Stimulated activated CD4-positive, alpha-beta T cell treated with anti-CD3 and anti-CD28 coated beads, Interleukin-1b, Interleukin-23, amount 100 ng/mL, for 48 hours (primary cell): ENCODE measurements at places on chromosomes 1 and 21.
A peak's percentile ranks its signal among the peaks of the same experiment; 100 is the strongest.

DNA sequence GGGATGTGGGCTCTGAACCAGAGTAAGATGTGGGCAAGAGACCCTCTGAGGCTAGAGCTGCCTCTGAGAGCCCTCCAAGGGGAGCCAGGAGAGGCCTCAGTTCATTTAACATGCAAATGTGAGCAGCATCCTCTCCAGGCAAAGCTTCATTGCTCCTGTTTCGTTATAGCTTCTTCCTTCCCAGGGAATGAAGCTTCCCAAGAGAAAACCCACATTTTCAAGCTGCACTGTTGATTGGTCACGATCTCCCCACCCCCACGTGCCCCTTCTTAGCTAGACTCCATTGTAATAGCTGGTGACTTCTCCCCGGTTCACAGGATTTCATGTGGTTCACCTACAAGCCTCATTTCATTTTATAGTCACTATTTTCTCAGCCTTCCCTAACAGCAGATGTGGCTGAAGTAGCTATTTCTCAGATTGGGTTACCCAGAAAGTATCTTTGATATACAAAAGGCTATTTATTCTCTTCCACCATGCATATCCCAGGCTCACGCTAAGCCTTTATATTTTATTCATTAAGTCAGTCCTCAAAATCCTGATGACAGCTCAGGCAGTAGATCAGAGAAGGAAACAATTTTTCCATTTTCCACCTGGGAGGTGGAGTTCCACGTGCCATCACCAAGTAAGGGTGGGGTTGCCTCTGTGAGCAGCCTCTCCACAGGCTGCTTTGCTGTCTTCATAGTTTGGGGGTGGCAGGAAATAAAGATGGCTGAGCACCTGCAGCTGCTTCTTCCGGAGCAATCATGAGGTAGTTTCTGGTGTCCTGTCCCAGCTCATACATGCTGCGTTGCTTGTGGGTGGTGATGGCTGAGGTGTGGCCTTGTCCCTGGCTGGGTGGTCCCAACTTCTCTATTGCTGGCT, 178.3 kb upstream of the RAB4A start:
- DNase-seq = no peak

- no peak for DNase-seq
These were observed 47.3 kb downstream of the EIF4G3 start for GRCh38 chr1:21129407-21129806.

DNA sequence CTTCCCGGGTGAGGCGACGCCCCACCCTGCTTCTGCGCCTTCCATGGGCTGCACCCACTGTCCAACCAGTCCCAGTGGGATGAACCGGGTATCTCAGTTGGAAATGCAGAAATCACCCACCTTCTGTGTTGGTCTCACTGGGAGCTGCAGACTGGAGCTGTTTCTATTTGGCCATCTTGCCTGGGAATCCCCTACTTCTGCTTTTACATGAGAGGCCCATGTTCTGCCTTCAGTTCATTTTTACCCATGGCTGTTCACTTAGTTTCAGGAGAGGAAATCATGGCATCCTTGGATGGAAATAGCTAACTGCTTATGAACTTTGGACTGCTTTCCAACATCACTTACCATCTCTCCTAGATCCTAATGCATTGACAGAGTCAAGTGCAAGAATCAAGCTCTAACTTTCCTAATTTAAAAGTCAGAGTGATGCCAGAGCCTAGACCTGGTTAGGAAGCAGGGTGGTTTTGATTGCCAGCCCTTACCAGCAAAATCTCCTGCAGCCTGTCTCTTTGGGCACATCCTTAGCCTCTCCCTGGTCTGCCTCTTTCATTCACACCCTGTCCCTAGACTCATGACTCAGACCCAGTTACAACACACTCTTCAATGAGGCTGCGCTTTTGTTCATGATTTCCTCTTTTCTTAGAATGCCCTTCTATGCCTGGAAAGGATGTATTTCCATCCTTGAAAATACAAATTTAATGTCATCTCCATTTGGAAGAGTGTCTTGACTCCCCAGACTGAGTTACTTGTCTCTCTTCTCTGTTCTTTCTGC, 137.2 kb downstream of the KCTD3 start:
- DNase-seq = no peak

GRCh38 chr1:161728376-161729226, 7.3 kb downstream of the FCRLB start:
- no peak for DNase-seq

GRCh38 chr1:221794079-221794670, 52.3 kb upstream of the DUSP10 start:
- DNase-seq = peak; percentile 36

DNA sequence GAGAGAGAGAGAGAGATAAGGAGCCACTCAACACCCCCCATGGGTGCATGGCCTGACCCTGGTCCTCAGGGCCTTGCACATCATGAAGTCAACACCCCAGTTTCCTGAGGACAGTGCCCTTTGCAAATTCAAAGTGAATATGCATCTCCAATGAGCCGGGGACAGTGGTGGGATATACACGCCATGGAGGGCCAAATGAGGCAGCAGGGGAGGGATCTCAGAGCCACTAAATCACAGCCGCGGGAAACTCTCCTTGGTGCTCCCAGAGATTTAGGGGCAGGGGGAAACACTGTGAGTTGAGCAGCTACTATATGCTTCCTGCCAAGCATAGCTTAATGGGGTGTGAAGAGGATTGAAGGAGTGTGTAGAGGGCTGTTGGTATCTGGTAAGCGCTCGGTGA, 35.5 kb downstream of the MATN1 start:
- no peak for DNase-seq

DNA sequence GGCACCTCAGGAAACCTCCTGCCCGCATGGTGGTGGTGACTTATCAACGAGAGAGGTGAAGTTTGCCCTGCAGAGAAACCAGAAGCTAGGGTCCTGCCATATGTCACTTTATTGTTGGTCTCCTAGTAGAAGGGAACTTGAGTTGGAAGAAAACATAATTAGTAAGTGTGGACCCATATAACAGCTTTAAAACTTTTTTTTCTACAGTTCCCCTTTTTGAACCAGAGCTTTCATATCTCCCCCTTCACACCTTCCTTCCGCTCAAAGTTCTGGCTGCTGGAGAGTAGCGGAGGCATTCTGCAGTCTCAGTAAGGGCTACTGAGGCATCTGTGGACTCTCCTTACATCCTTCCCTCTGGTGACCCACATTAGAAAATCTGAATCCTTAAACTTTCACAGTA, 48.9 kb downstream of the PHC2 start:
- no peak for DNase-seq

- DNase-seq = no peak
These were observed 23.3 kb downstream of the TTC34 start for GRCh38 chr1:2778220-2778592.

GRCh38 chr1:61084491-61085031, 2.2 kb downstream of the NFIA start:
- DNase-seq = no peak

DNA sequence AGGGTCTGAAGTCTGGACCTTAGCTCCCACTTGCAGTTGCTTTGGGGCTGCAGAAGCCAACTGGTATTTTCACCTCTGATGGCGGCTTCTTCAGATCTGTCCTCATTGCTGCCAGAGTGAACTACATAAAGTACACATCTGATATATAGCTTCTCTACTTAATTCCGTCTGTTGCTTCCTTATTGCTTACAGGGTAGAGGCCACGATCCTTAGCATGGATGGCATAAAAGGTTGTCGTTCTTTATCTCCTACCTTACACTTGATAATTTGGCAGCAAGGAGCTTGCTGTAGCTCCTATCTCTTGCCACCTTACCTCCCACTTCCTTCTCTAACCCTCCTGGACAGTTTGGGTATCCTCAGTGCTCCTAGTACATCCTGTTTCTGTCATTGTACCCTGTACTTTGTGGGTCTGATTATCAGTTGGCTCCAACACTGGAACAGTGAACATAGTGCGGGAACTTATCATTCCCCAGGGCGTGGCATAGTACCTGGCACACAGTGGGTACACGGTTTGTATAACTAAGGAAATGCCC, 30.9 kb upstream of the NBL1 start:
- DNase-seq = no peak

- DNase-seq = no peak
These were observed 28.5 kb downstream of the CCDC185 start for GRCh38 chr1:223421676-223422075.

DNA sequence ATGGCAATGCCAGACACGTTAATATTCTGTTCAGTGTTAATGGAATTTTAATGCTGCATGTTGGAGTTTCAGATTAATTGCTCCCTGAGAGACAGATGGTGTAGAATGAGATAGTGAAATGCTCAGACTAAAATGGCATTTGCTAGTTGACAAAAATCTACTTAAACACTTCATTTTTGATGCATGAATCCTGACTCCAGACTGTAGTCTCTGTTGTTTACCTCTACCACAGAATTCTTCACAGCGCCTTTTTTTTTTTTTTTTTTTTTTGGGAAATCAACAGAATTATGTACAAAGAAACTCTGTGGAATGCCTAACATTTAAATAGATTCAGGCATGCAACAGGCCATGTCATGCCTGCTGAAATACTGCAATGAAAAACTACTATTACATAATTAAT, 111.3 kb downstream of the PLPPR5 start:
- no peak for DNase-seq

- DNase-seq = peak; percentile 32
These were observed 685 bp downstream of the CRTC2 start for GRCh38 chr1:153957744-153958110.

DNA sequence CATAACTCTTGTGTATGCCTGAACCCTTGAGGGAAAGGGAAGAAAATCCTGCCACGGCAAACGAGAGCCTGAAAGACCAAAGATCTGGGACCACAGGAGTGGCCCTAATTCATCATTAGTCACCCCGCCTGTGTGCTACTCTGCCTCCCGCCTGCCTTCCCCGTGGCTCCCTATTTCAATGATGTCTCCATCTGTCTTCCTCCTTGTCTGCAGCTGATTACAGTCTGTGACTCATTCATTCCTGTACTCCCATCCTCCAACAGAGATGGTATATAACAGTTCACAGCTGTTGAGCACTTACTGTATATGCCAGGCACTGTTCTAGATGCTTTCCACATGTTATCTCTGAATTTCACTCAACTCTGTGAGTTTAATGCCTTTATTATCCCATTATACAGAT, 96.6 kb downstream of the SEC16B start:
- DNase-seq = no peak

DNA sequence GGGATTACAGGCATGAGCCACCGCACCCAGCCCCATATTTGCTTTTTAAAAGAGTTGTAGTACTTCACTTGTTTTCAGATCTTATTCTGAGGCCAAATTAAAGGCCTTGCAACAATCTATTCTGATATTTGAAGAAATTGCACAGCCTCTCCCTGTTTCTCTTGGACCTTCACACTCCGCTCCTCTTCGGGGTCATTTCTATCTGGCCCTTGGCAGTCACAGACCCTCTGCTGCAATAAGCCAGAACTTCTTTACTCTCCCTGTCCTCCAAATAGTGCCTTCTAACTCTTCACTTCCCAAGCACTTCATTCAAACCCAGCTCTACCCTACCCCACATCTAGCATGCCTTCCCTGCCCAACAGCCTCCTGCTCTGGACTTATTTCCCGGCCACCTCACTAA, 110.7 kb downstream of the LAMC2 start:
- DNase-seq = no peak

DNA sequence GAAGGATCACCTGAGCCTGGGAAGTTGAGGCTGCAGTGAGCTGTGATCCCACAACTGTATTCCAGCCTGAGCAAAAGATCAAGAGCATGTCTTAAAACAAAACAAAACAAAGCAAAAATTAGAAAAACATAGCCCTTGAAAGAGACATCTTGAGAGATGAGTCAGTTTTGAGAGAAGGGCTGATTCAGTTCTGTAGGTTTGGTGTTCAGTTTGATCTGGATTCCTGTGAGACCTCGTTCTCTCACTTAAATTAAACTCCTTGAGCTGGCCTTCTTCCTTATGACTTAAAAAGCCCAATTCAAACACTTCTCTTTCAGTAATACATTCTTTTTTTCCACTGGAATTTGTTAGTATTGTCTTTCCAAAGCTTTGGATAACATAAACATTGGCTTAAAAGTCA, 164.2 kb downstream of the NRIP1 start:
- DNase-seq = no peak

DNA sequence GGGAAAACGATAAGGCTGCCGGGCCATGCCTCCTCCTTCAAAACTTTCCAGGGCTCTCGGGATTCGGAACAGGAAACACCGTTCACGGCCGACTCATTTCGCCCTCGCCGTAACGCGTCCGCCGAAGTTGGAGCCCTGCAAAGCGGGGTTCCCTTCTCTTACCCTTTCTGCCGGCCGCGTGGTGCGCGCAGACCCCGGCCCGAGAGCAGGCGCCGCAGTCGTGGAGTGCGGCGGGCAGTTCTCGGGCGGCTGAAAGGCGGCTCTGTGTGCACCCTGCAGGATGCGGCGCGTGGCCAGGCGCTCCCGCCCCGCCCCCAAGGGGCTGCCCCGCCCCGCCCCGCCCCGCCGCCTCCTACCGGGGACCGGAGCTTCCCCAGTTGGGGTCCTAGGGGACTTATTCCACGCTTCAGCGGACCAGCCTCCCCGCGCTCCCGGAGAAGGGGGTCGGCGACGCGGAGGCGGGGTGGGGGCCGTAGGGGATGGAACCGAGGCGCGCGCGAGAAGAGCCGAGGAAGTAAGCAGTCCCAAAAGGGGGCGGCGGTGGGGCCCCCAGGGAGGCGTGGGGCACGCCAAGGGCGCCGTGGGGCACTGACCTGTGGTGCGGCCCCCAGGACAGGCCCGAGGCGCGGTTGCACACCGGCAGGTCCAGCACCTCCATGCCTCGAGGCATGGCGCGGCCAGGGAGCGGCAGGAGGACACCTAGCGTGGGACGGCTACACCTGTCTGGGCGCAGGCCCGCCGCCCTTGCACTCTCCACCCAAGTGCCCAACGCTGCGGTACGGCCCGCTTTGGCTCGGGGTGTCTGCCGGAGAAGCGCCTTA, at the start of gene MCOLN2:
MCOLN2 (minus strand) TSS at position 268 of the 821 bp plus-strand sequence; CDS start at position 27, 241 bp downstream.
- DNase-seq = peak; percentile 43

DNA sequence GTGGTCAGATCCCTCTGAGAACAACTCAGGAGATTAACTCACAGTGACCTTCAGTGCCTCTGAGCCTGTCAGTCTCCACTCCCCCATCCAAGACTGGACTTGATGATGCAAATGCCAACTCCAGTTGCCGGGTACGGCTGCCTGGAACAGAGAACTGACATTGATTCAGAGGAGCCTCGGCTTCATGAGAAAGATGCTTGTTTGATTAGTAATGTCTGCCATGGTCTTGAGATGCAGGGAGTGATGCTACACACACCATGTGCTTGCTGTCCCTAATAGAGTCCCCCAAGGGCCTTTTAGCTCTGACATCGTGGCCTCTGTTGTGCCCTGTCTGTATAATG, 51.8 kb upstream of the LRP8 start:
- DNase-seq = no peak

DNA sequence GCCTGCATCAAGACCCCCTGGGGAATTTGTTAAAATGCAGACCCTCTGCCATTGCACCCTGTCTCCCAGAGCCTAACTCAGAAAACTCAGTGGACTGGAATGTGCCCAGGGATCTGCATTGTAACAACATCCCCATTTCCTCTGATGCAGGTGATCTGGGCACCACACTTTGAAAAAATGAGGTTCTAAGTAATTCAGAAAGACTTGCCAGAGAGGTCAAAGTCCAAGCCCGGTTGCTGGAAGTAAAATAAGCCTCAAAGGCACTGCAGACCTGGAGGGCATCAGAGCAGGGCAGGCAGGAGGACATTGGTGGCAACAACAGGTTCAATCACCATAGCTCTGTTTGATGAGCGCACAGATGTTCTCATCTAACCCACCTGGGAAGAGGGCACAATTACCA, 90.7 kb downstream of the SYT2 start:
- no peak for DNase-seq
